Fibroblast of mammary gland (primary cell): ENCODE measurements at places on chromosomes 2 and 18.

GRCh38 chr18:2508155-2508554, 63.1 kb downstream of the METTL4 start:
- no peak for DNase-seq

DNA sequence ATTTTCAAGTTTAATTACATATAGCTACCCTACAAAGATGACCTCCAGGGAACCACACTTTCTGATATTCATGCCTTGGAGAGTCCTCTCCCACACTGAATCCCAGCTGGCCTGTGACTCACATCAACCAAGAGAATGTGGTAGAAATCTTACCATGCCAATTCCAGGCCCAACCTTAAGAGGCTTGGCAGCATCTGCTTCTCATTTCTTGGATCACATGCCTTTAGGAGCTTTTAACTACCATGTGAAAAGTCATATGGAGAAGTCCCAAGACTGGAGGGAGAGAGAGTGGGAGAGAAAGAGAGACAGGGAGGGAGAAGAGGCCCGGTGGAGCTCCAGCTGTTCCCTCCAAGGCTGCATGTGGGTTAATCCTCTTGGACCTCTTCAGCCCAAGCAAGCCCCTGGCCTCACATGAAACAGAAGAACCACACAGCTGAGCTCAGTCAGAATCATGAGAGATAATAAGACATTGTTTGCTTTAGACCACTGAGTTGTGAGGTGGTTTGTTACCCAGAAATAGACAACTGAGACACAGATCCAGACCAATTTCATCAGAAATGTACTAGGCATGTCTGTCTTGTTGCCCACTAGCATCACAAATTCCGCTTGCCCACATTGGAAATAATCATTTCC, 190.7 kb downstream of the MTCL1 start:
- DNase-seq, result peak; percentile 96

GRCh38 chr2:223941579-223942277, 3.4 kb downstream of the WDFY1 start:
- DNase-seq, result peak; percentile 88

DNA sequence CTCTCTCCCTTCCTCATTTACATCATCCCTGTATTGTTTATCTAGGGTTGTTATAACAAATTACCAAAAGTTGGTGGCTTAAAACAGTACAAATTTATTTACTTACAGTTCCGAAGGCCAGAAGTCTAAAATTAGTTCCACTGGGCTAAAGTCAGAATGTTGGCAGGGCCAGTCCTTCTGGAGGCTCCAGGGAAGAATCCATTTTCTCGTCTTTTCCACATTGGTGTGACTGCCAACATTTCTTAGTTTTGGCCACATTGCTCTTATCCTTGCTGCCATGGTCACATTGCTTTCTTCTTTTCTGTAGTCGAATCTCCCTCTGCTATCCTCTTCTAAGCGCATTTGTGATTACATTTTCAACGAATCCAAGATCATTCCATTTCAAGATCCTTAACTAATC, 34.7 kb downstream of the ICOS start:
- DNase-seq, result no peak

DNA sequence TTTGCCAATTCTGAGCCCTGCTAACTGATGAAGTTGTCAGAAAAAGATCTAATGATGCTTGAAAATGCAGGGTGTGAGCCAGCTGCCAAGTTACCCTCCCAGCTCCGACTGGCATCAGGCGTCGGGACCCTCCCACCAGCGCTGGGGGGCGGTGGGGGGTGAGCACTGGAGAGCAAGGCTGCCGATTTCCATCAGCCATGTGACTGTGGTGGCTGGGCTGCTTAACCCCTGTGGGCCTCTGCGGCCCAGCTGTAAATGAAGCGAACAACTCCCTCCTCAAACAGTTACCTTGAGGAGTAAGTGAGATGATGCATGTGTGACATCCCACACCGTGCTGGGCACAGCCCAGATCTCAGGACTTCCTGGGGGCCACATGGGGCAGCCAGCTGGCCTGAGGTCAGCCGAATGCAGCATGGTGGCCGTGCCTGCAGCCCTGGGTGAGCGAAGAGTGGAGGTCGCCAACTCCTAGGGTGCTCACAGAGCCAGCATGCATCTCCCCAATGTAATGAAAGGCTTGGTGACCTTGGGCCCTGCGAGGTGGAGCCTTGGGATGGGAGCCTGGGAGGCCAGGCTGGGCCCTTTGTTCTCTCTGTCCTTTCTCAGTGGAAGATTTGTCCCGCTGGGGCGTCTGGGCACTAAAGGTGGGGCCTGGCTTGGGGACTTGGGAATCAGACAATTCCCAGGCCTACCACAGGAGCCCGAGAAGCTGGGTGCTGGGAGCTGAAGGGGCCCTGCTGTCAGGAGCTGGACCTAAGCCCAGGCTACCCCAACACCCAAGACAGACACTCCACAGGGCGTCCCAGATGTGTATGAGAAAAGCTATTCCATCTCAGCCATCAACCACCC, 25.1 kb downstream of the CIB4 start:
- no peak for DNase-seq

DNA sequence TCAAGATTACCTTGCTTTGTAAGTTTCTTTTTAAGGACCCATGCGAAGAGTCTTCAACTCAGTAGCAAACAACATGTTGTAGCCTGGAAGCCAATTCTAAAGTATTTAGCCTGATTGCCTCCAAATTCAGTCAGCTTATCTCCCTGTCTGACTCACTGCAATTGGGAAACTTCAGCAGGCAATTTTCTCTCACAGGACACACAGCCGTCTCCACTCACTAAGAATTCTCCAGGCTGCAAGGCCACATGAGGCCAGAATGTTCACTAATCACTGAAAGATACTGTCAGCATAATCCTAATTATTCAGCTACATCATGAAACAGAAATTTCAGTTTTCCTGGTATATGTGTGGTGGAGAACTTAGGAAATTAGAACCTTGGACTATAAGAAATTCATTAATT, 78.1 kb upstream of the PDE1A start:
- DNase-seq, result peak; percentile 84

DNA sequence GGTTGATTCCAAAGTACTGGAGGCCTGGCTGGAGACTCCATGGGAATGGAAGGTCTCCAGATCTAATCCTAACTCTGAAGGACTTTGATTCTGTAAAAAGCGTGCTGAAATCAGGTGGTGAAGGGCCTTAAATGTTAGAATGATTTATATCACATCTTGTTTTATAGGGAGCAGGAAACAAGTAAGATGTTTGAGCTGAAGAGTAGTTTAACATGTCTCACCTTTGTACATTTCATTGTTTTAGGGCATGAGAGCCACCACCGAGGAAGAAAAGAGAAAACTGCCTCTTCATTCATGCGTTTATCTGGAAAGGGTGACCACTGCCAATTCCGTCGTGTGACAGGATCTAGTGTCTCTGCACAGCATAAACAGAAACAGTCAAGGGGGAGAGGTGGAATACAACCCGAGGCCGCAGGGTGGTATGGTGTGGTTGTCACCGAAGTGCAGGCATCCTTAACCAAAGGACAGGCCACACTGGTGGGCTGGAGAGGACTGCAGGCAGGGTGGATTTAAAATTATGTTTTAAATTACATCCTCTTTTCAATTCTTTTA, 445.3 kb downstream of the SLC4A3 start:
- DNase-seq, result no peak

DNA sequence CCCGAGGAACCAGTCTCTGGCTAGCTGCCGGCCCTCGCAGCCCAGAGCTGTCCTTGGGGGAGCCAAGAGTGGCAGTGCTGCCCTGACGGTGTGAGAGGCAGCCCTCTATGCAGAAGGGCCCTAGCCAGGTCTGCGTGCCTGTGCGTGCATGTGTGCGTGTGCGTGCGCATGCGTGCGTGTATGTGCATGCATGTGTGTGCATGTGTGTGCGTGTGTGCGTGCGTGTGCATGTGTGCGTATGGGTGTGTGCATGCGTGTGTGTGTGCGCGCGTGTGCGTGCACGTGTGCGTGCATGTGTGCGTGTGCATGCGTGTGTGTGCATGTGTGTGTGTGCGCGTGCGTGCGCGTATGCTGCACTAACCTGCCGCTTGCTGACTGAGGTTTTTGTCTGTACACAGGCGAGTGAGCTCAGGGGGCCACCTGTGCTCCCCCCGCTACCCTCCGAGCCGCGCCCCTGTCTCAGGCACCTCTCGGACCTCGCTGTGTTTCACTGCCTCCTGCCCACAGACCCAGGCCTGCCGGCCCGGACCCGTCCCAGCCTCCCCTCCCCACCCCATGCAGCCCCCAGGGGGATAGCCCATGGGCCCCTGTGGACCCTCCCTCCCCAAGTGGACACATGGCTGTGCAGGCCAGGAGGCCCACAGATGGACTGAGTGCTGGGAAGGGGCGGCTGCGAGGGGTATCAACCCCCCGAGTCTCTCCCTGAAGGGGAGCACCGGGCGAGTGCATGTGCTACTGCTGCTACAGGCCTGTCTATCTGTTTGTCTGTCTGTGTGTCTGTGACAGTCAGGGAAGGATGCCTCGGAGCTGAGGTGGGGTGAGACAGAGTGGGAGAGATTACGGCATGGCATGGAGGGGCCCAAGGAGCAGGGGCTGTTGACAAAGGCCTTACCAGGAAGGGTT, 31.3 kb downstream of the SPEG start:
- DNase-seq, result no peak

- DNase-seq, result no peak
Observed at GRCh38 chr2:231000211-231000904, 4.4 kb downstream of the SPATA3 start.

DNA sequence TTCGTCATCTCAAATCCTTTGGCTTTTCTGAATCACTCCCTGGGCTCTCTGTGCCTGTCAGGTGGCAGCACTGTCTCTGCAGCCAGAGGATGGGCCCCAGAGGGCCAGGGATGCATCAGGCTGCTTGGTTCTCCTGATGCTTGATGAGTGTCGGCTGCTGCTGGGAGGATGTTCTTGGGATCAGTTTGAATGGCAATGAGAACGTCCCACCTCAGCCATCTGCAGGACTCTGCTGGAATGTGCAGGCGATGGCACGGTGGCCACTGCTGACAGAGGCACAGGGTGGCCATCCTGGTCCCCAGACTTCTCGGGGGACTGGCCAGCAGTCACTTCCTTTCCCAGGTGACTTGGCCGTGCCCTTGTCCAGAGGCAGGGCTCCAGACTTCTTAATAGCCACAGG, 146.0 kb downstream of the FAM210A start:
- DNase-seq, result no peak

- no peak for DNase-seq
Observed at GRCh38 chr2:45986509-45986908, 310.7 kb upstream of the EPAS1 start.

DNA sequence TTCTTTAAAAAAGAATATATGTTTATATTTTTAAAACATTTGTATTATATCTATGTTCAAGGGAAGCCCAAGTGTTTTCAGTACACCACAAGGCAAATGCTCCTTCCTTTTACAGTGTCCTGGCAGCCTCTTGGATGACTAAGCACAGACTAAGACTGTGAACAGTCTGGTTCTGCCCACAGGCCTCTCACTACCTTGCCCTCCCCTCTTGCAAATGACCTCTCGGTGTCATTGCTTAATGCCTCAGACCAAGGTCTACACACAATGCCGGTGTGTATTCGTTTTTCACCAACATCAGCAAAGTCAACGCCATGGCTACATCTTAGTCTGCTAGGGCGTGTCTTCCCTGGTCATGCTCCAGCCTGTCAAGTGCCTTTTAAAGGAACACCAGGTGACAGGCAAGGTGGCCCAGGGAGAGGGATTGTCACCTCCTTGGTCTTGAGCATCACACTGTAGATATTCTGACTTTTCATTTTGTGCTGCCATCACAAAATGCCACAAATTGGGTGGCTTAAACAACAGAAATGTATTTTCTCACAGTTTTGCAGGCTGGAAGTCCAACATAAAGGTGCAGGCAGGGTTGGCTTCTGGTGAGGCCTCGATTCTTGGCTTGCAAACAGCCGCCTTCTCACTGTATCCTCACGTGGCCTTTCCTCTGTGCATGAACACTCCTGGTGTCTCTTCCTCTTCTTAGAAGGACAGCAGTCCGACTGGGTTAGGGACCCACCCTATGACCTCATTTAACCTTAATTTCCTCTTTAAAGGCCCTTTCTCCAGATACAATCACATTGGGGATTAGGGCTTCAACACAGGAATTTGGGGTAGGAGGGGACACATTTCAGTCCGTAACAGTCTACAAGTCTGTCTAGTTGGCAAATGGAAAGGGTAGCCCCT, 266.5 kb downstream of the KLHL29 start:
- DNase-seq, result peak; percentile 91

GRCh38 chr2:133418021-133418420, 150.2 kb downstream of the NCKAP5 start:
- DNase-seq, result no peak

DNA sequence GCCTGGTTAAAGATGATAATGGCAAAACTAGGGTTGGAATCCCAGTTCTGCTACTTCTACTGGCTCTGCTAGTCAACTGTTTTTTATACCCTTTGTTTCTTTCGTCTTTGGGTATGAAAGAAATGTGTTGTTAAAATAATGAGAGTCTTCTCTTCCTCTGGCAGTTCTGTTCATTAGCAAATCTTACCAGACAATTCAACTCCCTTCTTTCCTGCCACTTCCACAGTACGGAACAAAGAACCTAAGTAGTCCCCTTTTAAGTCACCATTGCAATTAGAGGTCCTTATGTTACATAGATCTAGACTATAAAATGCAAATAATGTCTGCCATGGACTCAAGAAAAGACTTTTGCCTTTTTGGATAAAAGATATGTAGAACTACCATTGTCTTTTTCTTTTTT, 134.1 kb downstream of the RND3 start:
- DNase-seq, result no peak

DNA sequence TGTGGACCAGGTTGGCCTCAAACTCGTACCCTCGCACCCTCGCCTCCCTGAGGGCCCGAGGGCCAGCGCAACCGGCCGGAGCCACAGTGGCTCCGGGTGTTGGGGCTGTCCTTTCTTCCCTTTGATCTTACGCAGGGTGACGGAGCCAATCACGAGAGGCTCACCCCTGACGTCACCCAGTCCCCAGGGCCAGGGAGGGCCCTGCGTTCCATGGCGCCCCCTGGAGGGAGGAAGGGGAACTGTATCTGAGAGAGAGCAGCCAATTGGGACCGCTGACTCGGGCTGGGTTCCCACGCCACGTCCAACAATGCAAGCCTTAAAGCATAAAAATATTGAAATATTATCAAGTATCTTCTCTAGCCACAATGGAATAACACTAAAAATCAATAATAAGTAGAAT, 432.8 kb upstream of the LRRTM4 start:
- no peak for DNase-seq

DNA sequence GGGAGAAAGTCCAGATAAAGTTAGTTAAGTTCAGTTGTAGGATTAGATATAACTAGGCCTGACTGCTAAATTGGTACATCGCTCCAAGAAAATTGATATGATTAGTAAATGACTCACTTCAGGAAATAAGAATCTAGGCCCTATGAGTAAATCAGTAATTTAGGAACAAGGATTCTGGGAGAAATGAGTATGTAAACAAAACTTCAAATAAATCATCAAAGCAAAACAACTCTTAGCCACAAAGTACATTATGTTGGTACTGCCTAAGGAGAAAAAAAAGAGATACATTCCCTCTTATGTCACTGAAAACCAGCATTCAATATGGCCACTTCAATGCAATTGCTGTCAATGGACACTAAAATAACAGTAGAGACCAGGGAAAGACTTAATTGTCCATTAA, 529.1 kb downstream of the ZNF804A start:
- DNase-seq, result peak; percentile 64

DNA sequence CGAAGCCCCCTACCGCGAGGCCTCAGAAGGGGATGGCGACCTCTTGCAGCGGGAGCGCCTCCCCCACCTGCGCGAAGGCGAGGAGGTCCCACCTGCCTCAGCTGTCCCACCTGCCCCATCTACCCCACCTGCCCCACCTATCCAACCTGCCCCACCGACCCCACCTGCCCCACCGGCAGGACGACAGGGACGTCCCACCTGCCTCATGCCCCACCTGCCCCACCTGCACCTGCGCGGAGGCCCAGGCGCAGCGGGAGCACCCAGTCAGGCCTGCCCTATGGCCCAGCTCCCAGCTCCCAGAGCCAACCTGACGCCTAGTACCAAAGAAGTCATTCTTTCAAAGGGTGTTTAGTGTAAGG, 489.1 kb upstream of the SMIM21 start:
- no peak for DNase-seq
